ENCODE measurements at places on chromosomes 5 and 9.

- DNase-seq: peak; percentile 62
Observed at GRCh38 chr9:76810377-76810957, 46.2 kb downstream of the PCA3 start.

GRCh38 chr5:38463634-38464521 lies 92.6 kb downstream of the LIFR start:
- no peak for DNase-seq

GRCh38 chr5:112691758-112692157 lies 45.9 kb upstream of the APC start:
- DNase-seq: no peak

DNA sequence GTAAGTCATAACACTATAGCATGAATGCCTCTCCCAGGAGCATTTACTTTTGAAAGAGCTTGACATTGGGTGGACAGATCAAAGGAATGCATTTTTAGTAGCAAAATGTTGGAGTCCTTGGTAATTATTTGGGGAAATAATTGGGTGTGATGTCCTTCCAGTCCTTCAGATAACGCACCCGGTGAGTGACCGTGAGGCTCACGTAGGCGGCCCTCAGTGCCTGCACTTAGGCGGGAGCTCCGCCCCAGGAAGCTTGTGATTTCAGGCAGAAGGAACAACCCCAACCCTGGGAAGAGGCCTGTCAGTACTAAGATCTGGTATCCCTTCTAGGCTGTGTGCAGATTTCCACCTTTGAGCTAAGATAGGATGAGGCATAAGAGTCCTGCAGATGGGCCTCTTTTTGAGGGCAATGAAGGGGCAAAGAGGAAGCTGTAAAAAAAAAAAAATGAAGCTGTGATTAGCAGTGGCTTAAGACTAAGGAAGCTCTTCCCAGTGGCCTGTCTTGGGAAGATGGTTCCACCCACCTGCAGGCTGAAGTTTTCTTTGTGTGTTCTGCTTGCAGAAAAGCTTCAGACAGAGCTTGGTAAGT lies 14.9 kb downstream of the BTNL9 start:
- DNase-seq: no peak

GRCh38 chr5:16456103-16456832 lies 9.3 kb downstream of the ZNF622 start:
- peak; percentile 54 for DNase-seq

GRCh38 chr5:149981206-149981605 lies 19.2 kb downstream of the TIGD6 start:
- no peak for DNase-seq

GRCh38 chr5:65811885-65812284 lies 89.9 kb downstream of the NLN start:
- no peak for DNase-seq

DNA sequence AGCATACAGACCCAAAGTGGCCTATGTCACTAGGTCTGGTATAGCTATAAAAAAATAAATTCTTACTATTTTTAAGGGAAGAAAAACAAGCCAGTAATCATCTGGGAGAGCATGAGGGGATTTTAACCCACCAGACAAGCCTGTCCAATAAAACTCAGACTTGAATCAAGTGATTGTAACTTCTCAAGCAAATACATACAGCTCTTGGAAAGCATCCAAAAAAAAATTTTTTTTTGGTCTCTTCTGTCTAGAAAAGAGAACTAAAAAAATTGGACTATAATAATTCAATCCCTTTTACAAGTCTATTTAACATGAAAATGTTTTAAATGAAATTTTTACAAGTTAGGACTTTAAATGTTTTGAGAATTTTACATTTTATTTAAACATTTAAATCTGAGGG lies 61.7 kb downstream of the FBXL17 start:
- DNase-seq: no peak

DNA sequence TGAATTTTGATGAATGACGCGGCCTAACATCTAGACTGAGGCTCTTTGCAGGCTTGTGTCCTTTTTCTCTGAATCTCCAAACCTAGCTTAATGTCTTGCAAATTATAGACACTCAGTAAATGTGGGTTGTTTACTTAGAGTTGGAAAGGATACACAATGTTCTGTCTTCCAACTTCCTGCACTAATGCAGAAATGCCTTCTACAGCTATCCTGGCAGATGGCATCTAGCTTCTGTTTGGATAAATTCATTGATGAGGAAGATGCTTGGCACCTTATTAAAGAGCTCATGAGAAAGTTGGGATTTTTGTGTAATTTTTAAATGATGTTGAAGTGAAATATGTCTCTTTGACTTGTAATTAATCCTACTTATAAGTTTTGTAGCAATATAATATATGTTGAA lies 1822.2 kb downstream of the MAT2B start:
- DNase-seq: no peak

DNA sequence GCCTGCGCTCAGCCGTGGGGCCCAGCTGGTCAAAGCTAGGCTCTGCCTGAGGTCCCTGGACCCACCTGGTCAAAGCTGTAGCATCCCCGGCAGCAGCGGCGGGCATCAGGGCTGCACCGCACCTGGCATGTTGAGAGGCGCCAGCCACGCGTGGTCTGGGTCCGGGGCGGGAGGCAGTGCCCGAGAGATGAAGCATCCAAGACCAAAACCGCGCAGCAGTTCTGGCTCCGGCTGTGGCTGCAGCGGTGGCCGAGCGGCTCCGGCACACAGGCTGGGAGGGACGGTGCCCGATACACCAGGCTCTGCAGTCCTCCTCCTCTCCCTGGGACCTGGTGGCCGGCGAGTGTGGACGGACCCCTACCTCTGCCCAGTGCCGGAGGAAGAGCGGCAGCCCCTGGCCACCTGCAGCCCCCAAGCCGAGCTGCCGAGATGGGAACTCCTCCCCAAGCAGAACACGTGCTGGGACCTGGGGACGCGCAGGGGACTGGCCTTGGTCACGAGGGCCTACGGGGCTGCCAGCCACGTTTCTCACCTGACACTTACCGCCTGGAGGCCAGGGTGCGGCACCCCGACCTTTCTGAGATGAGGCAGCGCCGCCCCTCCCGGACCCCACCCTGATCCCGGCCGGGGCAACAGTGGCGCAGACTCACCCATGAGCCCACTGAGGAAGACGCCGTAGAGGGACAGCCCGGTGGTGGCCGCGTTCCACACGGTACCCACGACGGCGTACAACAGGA lies 33.0 kb downstream of the SLC9A3 start:
- no peak for DNase-seq

DNA sequence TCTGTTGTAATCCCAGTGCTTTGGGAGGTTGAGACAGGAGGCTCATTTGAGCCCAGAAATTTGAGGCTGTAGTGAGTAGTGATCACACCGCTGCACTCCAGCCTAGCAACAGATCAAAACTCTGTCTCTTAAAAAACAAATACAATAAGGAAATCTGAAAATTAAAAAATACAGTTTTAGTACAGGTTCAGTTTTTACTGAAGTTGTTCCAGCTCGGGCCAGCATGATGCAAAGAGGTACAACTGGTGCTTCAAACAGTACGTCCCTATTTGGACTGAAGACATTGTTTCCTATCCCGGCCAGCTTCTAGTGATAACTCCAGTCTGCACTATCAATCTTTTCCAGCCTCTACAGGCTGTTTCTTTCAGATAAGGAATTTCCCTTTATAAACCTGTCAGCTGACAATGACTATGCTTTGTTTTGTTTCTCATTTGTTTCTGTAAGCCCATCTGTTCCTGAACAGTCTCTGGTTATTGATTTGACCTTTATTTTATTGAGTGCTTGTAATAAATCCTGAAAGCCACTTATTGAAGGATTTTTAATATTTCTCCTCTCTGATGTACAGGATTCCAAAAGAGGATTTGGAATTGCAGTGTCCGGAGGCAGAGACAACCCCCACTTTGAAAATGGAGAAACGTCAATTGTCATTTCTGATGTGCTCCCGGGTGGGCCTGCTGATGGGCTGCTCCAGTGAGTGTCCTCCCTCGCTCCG lies 41.9 kb downstream of the TJP2 start:
- DNase-seq: no peak

DNA sequence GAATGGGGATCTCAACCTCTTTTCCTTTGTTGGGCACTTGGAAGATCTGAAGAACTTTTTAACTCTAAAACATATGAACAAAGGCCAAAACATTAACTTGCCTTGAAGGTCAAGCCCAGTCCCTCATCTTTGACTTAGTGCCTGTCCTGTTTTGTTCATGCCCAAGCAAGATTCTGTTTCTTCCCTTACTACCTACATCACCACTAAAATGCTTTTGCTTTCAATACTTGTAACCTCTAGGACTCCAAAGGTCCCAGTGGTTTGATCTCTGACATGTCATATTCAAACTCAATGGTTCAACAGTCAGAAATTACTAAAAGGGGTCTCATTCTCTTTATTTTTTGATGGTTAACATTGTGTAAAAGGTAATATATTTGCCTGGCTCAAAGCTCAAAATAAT lies 24.0 kb downstream of the GLRX start:
- no peak for DNase-seq

DNA sequence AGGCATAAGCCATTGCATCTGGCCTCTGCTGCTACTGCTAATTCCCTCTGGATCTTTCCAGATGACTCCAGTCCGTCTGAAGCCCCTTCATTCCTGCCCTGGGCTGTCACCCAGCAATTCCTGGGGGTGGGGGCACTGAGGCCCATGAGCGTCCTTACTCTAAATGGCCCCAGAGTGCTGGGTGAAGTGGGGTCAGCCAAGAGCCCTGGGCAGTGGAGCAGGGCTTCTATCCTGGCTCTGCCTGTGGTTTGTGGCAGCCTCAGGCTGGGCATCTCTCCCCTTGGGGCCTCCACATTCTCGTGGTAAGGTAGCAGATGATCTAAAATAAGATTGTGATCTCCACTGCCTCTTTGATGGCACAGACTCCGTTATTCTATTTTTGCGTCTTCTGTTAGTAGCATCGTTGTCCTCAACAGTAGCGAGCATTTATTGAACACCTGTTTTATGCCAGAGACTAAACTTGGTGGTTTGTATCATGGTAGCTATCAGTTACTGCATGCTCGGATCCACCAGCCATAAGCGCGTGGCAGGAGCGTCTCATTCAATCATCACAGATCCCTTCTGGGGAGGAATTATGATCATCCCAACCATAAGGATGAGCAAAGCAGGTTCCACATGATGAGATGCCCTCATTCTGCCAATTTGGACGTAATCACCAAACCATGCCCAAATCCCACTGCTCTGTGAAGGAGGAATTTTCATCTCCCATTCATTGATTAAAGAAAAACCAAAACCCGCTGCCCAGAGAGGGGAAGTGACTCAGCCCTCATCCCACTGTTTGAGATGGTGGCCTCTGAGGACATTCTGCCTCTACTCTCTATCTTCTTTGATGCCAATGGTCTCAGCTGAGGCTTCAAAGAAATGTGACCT lies 21.9 kb upstream of the DUSP1 start:
- no peak for DNase-seq

DNA sequence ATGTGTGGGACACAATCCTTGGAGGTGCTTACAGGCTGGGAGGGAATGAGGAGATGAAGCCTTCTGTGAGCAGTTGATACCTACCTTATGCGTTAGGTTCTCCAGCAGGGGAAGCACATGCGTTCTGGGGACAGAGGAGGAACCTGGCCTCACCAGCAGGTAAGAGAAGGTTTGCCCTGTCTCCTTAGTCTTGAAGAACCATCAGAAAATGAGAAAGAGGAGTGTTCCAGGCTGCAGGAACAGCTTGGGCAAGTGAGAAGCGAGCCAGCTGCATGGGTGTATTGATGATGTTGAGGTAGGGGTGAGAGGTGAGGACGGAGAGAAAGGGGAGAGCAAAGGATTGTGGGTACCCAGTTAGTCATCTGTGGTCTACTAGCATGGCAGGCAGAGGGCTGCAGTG lies 156.9 kb upstream of the MVB12B start:
- DNase-seq: no peak

DNA sequence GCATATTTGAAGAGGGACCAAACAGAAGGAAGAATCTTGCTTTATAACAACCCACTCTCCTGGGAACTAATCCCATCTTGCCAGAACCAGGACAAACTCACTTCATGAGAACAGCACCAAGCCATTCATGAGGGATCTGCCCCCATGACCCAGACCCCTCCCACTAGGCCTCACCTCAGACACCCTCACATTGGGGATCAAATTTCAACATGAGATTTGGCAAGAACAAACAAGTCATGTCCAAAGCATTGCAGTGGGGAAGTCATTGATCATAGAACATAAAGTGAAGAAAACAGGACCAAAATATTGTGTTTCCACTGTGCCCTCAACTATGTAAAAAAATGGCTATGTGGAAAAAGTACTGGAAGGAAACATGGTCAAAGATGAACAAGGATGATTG lies 43.9 kb downstream of the MAP1B start:
- DNase-seq: no peak

DNA sequence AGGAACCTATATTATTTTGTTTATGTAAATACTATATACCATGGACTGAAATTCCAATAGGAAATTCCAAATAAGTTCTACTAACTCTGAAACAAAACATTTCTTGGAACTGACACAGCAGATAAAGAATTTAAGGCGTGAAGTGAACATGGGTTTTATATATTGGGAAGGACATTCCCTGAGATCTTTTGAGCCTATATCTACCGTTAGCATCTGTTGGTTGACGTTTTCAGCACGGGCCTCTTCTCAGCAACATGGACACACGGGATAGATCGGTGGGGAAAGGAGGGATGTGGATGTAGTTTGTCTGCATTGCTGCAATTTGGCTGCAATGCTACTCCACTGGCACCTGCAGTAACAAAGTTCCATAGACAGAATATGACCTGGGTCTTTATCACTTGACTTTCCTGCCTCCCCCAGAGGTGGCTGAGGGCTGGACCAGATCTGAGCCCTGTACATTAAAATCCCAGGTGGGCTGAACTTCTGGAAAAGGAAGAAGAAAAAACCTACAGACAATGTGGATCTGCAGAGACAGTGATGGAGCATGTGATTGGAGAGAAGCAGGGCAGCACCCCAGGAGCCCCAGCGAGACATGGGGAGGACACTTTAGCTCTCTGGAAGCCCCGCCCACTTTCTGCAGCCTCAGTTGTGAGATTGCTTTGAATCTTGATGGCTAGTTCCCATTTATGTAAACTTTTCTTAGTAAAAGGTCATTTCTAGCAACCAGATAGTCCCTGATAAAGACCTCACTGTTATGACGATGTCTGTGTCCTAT lies 91.2 kb upstream of the CPEB4 start:
- no peak for DNase-seq

DNA sequence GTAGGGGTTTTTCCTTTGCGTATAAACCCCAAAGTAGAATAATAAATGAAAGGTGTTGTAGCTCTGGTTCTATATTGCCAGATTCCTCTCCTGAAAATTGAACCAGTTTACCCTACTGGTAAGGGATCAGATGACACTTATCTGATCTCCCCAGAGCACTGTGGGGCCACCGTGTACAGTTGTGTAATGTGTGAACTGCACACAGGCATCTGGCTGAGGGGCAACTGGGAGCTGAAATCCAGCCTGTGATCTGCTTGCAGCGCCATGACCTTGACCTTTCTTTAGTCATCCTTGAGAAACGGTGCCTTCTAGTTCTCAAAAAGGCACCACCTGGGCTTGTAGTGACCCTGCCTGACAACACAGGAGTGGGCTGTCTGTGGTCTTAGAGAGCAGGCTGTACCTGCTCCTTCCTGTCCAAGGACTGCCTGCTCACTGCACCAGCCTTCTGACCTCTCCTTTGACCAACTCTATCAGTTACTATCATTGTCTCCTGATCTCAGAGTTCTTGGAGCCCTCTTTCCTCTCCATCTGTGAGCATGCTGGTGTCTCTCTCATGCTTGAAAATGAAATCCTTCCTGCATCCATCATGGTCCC lies 40.2 kb downstream of the PDE6A start:
- DNase-seq: no peak

All from NT2/D1 (cell line).